ENCODE measurements at places on chromosomes 1 and 21.

DNA sequence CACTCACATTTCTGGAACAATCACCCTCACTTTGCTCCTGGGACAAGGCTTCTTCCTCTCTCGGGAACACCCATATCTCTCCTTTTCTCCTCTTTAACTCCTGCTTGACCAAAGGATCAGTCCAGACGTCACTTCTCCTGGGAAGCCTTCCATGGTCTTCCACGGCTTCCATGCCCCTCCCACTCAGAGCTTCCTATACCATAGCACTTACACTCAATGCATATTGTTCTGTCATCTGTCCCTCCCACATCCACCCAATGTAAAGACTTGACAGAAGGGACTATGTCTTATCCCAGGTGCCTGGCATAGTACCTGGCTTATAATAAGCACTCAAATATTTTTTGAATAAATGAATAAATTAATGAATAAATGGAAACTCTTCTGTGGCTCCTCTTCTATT is 28.2 kb downstream of the CD34 start:
- DNase-seq: no peak

DNA sequence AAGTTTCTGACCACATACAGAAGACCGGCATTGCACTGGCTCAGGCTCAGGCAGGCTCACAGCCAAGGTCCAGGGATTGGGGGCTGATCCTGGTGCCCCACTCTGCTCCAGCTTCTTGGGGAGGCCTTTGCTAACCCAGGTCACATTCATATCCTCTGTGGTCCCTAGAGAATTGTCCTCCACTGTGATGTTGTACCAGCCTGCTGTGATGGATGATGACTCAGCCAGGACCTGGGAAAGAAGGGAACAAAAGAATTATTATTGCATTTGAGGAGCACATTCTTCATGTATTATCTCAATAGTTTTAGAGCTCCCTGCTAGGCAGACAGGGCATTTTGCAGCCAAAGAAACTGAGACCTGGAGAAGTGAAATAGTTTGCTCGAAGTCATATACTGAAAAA is 114.3 kb upstream of the ETV3 start:
- DNase-seq: no peak

DNA sequence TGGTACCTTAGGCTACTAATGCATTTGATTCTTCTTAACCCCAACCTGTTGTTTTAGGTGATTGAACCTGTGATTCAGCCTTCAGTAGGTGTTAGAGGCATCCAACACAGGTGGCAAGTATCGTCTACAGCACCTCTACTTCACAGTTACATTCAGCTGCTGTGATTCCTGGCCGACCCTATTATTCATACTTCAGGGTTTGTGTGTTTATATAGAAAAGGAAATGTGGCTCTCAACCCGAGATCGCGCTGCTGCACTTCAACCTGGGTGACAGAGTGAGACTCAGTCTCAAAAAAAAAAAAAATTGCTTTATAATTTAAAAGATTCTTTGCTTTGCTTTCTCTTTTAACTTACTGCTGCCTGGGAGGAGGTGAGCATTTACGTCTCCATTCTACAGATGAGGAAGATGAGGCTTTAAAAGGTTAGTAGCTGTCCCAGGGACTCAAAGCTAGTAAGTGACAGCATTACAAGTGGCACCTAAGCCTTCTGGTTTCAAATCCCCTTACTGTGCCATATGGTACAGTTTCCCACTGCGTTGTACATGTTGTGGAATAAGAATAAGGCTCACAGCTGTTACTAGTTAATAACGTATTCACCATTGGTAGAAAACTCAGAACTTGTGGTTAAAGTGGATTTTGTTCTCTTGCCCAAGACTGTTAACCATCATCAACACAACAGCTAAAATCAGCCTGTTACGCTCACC is 9.9 kb upstream of the GPR25 start:
- DNase-seq: no peak

DNA sequence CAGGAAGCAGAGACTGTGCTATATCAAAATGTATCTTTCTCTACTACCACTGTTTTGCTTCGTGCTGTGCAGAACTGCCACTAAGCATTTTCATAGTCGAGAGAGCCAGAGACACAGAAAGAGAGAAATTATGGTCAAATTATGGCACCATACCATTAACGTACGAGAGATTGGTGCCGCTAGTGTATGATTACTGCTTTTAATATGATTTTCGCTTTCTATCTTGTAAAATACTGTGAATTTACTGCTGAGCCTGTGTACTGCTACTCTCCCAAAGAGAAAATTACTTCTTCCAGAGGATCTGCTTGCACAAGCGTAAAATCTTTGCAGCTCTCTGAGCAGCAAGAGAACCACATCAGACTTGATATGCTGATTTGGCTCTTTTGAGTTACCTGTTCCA is 71.1 kb upstream of the ZNF281 start:
- no peak for DNase-seq

GRCh38 chr1:67847466-67847865 is 14.2 kb upstream of the GNG12 start:
- DNase-seq: no peak

DNA sequence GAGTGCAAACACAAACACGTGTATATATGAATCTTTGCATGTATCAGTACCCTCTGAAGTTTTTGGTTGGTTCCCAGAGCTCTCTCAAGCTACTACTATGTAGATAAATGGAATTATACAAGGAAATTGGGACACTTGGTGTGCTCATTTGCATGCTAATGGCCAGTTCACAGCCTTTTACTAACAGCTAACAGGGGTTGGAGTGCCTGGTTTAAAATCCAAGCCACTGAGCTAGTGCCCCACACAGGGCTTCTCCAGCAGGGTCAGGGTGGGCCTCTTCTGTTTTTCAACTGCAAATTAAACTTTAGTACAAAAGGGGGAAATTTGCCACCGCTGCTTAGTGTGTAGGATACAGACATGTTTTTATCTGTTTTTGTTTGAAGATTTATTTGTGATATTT is 121.0 kb downstream of the ATP5PO start:
- peak; percentile 63 for DNase-seq

- DNase-seq: no peak
Observed at GRCh38 chr1:71087060-71087459, 6.2 kb upstream of the ZRANB2 start.

DNA sequence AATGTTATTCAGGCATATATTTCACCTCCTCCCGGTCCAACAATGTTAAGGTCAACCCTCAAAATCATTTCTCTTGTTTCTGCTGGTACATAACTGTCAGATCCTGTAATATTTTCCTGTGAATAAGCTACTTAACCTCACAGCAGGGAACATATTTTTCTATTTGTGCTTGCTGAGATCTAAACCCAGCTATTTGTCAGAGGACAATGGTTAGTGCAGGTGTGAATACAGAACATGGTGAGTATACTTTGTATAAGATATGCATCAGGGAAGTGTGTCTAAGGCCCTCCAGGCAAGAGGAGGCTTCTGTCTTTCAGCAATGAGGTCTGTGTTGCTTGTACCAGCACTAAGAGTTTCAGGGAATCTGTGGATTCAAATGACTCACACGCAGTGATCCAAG is 970.6 kb downstream of the NCAM2 start:
- DNase-seq: no peak

GRCh38 chr1:1730870-1731269 is 6.7 kb upstream of the CDK11A start:
- DNase-seq: no peak

GRCh38 chr1:167955915-167956314 is 19.0 kb upstream of the MPC2 start:
- no peak for DNase-seq

GRCh38 chr1:109190189-109190588 is 23.5 kb upstream of the SARS1 start:
- no peak for DNase-seq

DNA sequence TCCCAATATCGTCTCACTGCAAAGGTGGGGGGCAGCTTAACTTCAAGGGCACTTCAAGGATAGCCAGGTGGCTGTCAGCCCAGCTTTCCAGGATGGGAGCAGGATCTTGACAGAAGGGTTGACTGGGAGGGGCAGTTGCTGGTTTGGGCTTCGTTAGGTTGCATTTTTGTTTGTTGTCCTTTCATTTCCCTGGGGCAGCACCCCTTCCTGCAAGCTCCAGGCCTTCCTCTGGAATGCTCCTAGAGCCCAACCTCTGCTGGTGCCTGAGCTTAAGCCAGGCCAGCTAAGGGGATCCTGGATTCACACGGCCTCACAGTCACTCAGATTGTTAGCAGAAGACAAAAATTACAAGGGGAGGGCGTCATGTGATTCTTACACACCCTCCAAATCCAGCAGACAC is 4.1 kb upstream of the OLIG2 start:
- no peak for DNase-seq

DNA sequence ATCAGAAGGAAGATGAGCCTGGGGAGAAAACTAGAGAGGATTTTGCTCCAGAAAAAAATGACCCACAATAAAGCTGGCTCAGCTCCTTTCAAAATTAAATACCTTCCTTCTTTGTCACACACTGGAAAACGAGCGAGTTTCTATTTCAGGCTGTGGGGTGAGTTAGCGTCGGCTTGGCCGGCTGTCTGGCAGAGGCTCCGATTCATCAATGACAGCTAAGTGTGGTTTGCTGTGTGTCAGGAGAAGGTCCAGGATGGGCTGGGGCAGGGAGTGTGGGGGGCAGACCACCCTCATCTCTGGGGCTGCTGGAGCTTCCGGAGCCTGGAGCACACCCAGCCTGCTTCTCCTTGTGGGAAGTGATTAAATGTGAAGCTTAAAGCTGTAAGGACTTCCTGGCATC is 120.2 kb downstream of the ETS2 start:
- DNase-seq: no peak

- no peak for DNase-seq
Observed at GRCh38 chr1:186618401-186619170, 61.6 kb downstream of the PTGS2 start.

- DNase-seq: no peak
Observed at GRCh38 chr21:37082856-37083528, 9.9 kb downstream of the TTC3 start.

DNA sequence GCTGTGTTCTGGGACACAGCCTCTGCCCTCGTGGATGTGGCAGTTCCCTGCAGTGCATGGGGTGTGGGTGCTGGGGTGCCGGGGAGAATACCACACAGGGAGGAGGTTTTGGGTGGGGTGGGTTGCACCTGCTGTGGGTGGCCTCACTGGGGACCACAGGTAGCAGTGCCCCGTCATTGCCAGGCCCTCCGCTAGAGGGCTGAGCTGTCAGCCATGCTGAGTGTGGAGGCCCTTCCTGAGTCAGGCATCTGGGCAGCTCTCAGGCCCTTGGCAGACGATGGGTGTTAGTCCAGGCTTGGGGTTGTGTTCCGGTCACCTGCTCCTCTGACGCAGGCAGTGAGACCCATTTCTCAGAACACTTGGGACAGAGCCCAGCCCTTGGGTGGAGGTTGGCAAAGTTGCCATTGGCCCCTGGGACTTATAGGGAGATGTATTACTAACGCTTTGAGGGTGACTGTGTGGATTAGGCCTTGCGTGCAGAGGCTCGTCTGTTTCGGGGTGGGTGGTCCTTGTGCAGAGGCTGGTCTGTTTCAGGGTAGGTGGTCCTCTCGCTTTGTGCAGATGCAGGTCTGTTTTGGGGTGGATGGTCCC is 23.9 kb downstream of the PCNT start:
- DNase-seq: no peak
